NAMALWA (cell line): ENCODE measurements at places on chromosomes 4 and X.

DNA sequence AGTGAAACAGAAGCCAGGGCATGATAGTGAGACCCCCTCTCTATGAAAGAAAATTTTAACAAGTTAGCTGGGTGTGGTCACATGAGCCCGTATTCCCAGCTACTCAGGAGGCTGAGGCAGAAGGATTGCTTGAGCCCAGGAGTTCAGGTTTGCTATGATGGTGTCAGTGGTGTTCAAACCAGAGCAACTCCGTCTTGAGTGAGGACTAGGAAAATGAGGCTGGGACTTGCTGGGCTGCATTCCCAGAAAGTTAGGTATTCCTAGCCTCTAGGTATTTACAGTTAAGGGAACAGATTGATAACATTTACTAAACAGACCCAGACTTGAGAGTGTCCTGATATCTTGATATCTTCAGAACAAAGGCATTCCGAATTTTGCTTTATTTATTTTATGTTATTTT, 37.0 kb upstream of the NOCT start:
- DNase-seq, result no peak

- no peak for DNase-seq
Measured at GRCh38 chr4:2671267-2671895, 84.8 kb downstream of the TNIP2 start.

DNA sequence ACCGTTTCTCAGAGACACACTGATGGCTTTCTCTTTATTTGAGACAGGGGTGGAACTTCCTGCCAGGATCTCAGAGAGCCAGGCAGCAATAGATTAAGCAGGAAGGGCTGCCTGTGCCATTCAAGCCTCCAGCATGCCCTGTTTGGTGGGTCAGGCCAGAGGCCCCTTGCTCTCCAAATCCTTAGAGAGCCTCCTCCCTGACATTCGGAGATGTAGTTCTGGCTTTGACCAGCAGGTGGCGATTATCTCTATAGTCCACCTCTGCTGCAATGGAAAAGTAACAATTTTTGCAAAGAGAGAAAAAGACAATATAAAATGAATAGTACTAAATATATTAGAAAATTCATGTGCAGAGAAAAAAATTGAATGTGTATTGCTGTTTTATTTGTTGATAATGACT, 93.9 kb downstream of the NXF2B start:
- DNase-seq, result peak; percentile 56

- DNase-seq, result no peak
Measured at GRCh38 chr4:165502916-165503907, 124.4 kb downstream of the CPE start.

GRCh38 chr4:123480706-123481418, 84.3 kb downstream of the SPRY1 start:
- no peak for DNase-seq

DNA sequence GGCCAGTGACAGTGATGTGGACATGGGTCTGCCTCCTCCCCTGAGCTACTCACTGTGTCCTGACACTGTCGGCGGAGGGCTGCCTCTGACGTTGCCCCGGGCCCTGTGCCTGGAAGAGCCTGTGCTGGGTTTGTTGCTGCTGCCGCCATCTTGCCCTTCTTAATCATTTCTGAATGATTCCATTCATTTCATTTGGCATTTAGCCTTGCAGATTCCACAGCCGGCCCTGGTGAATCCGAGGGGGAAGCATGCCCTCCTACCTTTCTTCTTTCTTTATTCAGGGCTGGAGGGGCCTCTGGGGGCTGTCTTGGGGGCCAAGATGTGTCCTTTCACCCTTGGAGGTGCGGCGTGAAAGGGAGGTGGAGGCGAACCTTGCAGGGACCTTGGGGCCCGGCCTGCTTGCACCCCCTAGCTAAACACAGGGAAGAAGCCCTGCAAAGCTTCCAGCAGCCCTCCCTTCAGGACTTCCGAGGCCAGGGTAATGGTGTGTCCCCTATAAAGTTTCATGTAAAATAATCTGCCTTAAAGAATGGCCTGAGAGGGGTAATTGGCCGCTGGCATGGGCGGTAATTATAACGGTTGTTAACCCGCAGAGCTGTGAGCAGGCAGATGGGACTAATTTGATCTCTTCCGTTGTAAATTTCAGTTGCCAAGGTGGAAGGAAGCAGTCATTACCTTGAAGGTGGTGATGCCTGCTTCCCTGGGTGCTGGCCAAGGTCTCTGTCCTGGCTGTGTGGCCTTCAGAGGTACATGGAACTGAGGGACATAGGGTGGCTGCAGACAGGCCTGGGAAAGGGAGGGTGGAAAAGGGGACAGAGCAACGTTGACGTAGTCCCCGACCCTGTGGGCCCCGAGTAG, 92.3 kb downstream of the PSAPL1 start:
- DNase-seq, result no peak

DNA sequence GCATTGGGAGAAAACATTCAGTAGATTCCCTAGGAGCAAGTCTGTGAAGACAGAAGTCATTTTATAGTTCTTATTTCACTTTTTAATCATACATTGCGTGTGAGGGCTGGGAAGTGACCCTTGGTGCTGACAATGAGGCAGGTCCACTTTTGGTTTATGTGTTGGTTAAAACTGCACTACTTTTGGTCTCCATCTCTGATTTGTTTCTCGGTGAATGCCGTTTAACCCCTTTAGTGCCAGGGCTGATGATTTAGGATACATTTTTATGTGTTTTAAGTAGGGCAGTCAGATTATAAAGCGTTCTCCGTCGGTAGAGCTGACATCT, 110.4 kb downstream of the AFF1 start:
- no peak for DNase-seq

GRCh38 chr4:41257906-41258305, 1.2 kb downstream of the UCHL1 start:
- DNase-seq, result no peak

GRCh38 chr4:60648774-60649173, 551.4 kb upstream of the ADGRL3 start:
- no peak for DNase-seq

- no peak for DNase-seq
Measured at GRCh38 chrX:29024871-29025270, 437.6 kb downstream of the IL1RAPL1 start.

- no peak for DNase-seq
Measured at GRCh38 chr4:72900952-72901351, 168.6 kb downstream of the COX18 start.

DNA sequence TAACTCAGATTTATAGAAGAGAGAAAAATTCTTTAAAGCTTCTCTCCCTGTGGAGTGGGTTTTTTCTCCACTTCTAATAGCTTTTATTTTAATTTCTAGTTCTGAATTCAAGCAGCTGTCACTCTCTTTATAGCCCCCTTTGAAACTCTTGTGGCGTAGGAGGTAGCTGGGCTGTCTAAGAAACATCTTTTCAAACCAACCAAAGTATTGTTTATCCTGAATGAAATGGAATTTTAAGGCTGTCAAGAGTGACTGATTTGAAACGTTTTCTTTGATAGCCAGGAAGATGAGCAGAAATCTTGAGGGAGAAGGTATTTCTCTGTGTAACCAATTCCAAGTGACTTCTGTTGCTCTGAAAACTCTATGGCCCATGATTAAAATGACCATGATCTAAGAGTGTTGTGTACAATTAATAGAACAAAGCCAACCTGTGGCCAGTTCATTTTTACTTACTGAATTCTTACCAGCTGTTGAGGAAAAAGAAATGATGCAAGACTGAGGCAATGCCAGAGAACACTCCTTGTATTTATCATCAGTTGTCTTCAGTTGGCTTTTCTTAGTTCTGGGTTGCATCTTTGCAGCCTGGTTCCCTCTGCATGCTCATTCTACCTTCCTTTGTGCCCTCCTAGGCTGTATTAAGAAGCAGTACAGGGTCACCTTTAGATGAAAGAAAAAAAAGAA, 298.4 kb downstream of the ARHGAP10 start:
- DNase-seq, result no peak

- no peak for DNase-seq
Measured at GRCh38 chrX:16828124-16828908, 41.8 kb downstream of the RBBP7 start.

- no peak for DNase-seq
Measured at GRCh38 chr4:116397714-116398113, 687.7 kb downstream of the TRAM1L1 start.

DNA sequence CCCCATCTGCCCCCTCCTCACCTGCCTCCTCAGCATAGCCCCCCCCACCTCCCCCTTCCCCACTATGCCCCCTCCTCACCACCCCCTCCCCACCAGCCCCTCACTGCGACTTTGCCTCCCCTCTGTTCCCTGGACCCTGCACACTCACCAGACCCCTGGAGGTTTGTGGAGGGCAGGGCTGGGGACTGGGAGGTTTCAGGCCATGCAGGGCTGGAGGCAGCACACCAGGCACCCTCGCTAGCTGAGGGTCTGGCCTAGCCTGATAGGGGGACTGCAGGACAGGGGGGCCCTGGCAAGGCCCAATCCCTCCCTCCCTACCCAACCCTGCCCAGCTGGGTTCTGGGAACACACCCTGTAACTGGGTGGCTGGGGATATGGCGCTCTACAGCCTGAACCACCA, 28.0 kb downstream of the TACC3 start:
- no peak for DNase-seq

DNA sequence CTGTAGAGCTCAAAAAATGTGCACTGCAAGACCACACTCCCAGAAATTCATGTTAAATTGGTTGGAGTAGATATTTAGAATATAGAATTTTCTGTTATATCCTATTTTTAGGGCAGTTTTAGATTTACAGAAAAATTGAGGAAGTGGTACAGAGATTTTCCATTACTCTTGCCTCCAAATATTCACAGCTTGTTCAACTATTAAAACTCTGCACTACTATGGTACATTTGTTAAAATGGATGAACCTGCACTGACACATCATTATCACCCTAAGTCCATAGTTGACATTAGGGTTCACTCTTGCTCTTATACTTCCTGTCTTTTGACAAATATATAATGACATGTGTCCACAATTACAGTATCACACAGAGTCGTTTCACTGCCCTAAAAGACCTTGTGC, 1724.5 kb downstream of the C4orf33 start:
- peak; percentile 36 for DNase-seq

- DNase-seq, result no peak
Measured at GRCh38 chr4:67436742-67437141, 108.6 kb downstream of the CENPC start.

- no peak for DNase-seq
Measured at GRCh38 chrX:49075347-49075746, 1.5 kb upstream of the PRAF2 start.

- DNase-seq, result no peak
Measured at GRCh38 chrX:11996810-11997209, 141.5 kb upstream of the FRMPD4 start.

GRCh38 chrX:119230850-119231249, 5.2 kb upstream of the PGRMC1 start:
- DNase-seq, result no peak

DNA sequence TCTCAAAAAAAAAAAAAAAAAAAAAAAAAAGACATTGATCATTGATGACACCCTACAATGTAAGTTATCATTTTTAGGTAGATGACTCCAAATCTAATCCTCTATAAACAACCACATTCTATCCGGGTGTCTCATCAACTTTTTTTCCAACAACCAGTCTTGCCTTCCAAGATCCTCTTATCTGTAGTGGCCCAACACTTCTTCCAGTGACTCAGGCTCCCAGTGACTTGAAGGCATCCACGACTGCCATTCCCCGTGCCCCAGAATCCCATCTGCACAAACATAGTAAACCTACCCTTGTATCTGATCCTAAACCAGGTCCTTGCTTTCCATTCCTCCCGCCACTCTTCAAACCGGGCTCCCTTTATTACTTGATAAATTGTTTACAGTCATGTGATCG, 15.6 kb upstream of the TSPAN5 start:
- no peak for DNase-seq

DNA sequence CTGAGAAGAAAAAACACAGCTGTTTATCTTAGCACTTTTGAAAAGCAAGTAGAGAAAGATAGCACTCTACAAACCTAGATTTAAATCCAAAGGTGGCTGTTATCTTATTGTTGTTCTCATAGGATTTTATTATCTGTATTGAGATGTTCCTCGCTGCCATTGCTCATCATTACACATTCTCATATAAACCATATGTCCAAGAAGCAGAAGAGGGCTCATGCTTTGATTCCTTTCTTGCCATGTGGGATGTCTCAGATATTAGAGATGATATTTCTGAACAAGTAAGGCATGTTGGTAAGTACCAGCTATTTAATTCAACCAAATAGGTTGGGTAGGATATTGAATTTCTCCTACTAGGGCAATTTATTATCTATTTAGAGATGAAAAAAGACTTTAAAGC, 16.4 kb downstream of the TMEM184C start:
- DNase-seq, result no peak

DNA sequence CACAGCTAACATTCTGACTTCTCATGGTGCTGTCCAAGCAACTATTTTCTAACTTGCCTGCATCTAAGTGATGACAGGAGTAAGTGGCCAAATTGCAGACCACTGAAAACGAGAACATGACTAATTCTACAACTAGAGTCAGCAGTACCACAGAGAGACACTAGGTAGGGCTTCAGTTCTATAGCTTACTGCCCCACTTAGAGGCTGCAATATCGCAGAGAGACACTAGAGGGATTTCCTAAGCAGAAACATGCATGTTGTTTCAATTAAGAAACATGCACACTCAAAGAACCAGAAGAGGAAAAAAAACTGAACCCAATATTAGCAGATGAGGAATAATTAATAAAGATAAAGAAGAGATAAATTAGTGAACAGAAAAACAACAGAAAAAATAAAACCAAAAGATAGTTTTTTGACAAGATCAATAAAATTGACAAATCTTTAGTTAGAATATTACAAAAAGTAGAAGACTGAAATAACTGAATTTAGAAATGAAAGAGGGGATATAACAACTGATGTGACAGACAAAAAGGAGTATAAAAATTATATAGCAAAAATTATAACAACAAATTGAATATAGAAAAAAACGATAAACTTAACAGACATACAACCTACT, 100.8 kb downstream of the SPIN4 start:
- DNase-seq, result peak; percentile 81

DNA sequence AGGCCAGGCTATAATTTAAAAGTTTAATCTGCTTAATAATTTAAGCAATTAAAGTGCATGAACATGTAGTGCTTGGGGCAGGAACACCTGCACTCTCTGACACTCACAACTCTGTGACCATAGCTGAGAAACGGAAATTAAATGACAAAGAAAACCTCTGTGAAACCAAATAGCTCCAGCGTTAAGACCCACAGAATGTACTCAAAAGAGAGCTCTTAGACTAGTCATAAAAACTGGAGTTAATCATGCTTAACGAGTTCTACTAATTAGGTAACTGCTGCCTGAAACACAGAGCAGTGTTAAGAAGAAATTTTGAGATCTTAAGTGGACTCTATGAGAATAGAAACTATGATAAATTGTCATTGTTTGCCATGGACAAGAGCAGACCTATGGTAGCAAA, 174.4 kb upstream of the SPIN4 start:
- peak; percentile 1 for DNase-seq

GRCh38 chr4:89556601-89557305, 249.2 kb upstream of the GPRIN3 start:
- DNase-seq, result no peak

DNA sequence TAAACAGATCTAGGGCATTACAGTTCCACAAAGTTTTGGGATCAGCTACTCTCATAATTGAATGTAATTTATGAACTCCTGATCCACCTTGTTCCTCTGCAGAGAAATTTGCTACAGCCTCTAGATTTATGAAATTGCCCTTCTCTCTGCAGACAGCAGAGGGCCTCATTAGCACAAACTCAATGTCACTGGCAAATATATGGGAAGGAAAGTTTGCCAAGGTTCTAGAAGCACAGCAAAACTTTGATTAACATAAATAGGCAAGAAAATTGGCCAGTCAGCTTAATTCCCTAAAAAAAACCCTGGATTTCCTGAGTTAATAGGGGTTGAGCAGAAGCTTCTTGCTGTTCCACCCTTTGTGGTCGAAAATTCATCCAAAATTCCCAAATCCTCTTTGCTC, 31.5 kb downstream of the PRPS1 start:
- peak; percentile 58 for DNase-seq
